Body of pancreas (tissue), 4 donors: ENCODE measurements at places on chromosomes 2 and 18. TPM values are rescaled to one million over a fixed set of nuclear protein-coding genes. Genes with fewer than 3 reads are reported as not detected.

- H3K27me3 ChIP-seq: no peaks in the 10 kb centered on the region
- H3K4me3 ChIP-seq: no peak overlapping the region
- H3K27ac ChIP-seq: no peak overlapping the region
- peaks cover 6% of the 10 kb centered on the region for H3K4me1 ChIP-seq
Measured at GRCh38 chr2:98509542-98510321, 65.1 kb downstream of the INPP4A start.

GRCh38 chr2:207617011-207617671 lies 8.1 kb downstream of the METTL21A start:
- no peak overlapping the region for H3K4me3 ChIP-seq
- H3K4me1 ChIP-seq: no peaks in the 10 kb centered on the region
- H3K27ac ChIP-seq: no peak overlapping the region
- H3K27me3 ChIP-seq: no peaks in the 10 kb centered on the region
- no peaks in the 10 kb centered on the region for H3K36me3 ChIP-seq

GRCh38 chr18:2568605-2569004 lies 2.7 kb downstream of the METTL4 start:
- H3K27ac ChIP-seq: no peak overlapping the region
- H3K4me1 ChIP-seq: peaks cover 15% of the 10 kb centered on the region
- H3K4me3 ChIP-seq: no peak overlapping the region
- H3K27me3 ChIP-seq: no peaks in the 10 kb centered on the region
- DNase-seq: no peak

DNA sequence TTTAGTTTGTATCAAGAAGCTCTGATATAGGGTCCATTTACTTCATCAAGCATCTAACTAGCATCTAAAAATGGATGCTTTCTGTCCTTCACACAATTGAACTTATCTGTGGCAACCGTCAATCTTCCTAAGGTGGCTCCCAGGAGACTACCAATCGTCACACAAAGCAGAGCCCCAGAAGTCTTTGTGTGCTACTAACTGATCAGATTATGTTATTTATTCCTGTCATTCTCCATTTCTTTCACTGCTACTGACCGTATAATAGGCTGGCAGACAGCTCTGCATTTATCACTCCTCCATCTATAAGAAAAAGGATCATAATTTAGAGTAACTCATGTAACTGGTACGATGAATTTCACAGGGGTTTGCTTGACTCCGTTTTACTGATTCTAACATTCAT lies 585.0 kb upstream of the NXPH2 start:
- no peak for DNase-seq
- no peaks in the 10 kb centered on the region for H3K4me1 ChIP-seq
- no peaks in the 10 kb centered on the region for H3K36me3 ChIP-seq

GRCh38 chr2:69962986-69963730 lies 1.7 kb upstream of the ASPRV1 start:
- no peak overlapping the region for H3K4me3 ChIP-seq
- H3K27me3 ChIP-seq: no peaks in the 10 kb centered on the region
- H3K4me1 ChIP-seq: peaks cover 7% of the 10 kb centered on the region
- no peak for DNase-seq
- H3K36me3 ChIP-seq: no peaks in the 10 kb centered on the region

- no peaks in the 10 kb centered on the region for H3K36me3 ChIP-seq
- H3K27ac ChIP-seq: no peak overlapping the region
- no peak for DNase-seq
- no peaks in the 10 kb centered on the region for H3K27me3 ChIP-seq
- H3K4me1 ChIP-seq: peaks cover 4% of the 10 kb centered on the region
Measured at GRCh38 chr2:152022090-152022489, 76.8 kb downstream of the CACNB4 start.

- H3K27me3 ChIP-seq: no peaks in the 10 kb centered on the region
- H3K4me3 ChIP-seq: no peak overlapping the region
- H3K27ac ChIP-seq: no peak overlapping the region
- H3K4me1 ChIP-seq: no peaks in the 10 kb centered on the region
- DNase-seq: no peak
Measured at GRCh38 chr2:41709702-41710599, 337.9 kb upstream of the PKDCC start.

GRCh38 chr2:237011206-237011795 lies 74.4 kb upstream of the COPS8 start:
- no peak overlapping the region for H3K4me3 ChIP-seq
- DNase-seq: no peak
- no peak overlapping the region for H3K27ac ChIP-seq

DNA sequence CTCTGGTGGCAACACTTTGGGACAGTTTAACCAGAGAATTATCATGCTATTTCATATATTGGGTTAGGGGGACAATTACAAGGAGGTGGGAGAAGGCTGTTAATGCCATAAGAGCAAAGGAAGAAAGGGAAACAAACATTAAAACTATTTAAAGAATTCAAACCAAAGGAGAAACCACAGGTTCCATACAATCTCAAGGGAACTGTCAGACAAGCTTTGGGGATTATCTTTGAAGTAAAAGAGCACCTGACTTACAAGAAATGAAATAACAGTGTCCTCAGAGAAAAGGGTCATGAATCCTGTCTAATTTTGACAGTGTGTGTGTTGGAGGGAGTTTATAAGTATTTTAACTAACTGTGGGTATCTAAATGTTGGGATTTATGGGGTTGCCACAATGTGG lies 44.4 kb downstream of the CERS6 start:
- peaks cover 7% of the 10 kb centered on the region for H3K4me1 ChIP-seq
- DNase-seq: no peak
- no peaks in the 10 kb centered on the region for H3K36me3 ChIP-seq
- H3K27ac ChIP-seq: no peak overlapping the region
- no peak overlapping the region for H3K4me3 ChIP-seq
- no peaks in the 10 kb centered on the region for H3K27me3 ChIP-seq

- peaks cover 23% of the 10 kb centered on the region for H3K4me1 ChIP-seq
- peak overlapping the region; percentile 51 for H3K27ac ChIP-seq
- H3K4me3 ChIP-seq: no peak overlapping the region
Measured at GRCh38 chr18:50092245-50092805, 102.6 kb downstream of the MYO5B start.

GRCh38 chr2:174780191-174780840 lies 16.0 kb upstream of the CHRNA1 start:
- no peaks in the 10 kb centered on the region for H3K4me1 ChIP-seq
- H3K27ac ChIP-seq: no peak overlapping the region
- H3K4me3 ChIP-seq: no peak overlapping the region
- no peaks in the 10 kb centered on the region for H3K36me3 ChIP-seq
- no peaks in the 10 kb centered on the region for H3K27me3 ChIP-seq

DNA sequence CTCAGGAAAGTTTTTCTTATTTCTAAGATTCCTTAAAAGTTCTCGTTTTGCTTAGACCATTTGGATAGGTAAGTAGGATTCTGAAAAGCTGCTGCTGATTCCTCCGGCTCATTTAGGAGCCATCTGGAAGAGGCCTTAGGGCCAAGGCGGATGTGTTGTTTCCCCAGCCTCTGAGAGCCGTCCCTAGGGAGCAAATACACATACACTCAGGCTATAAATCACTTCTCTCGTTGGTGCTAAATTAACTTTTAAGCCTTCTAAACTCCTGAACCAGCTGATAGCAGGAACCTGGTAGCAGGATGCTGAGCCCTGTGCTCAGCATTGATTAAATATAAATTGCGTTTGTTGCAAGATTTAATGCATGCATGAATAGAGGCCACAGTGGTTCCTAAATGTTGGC lies 109.8 kb downstream of the ADCYAP1 start:
- no peak overlapping the region for H3K4me3 ChIP-seq
- no peaks in the 10 kb centered on the region for H3K27me3 ChIP-seq
- no peak for DNase-seq
- no peak overlapping the region for H3K27ac ChIP-seq

DNA sequence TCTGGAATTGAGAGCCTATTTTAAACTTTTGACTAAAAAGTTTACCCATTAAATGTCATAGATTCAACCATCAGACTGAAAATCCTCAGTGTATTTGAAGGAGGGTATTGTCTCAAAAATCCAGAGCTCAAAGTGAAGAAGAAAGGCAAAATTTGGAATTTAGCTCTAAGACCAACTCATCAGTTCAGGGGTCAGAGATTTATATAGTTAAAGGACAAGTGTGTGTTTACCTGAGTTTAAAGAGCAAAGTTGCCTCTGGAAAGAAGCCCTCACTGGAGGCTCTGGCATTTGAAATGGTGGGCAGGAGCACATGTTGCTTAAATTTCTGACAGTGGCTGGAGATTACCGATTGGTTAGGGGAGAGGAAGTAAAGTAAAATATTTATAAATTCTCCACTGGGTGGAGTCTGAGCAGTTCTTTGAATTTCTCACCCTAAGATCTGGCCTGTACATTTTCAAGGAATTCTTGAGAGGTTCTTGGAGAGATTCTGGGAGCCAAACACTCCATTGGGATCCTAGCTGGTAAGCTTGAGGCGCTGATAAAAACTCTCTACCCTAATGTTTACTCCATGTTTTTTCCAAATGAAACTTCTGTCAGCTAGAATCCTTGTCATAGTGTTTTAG lies at the start of gene KYNU:
Gene KYNU, plus strand, starts transcription at position 449 of the 623 bp plus-strand sequence. CDS start 7,704 bp downstream, outside the sequence.
- H3K27me3 ChIP-seq: no peaks in the 10 kb centered on the region
- no peak within 1 kb of the TSS for H3K4me3 ChIP-seq
- H3K27ac ChIP-seq: peak within 1 kb of the TSS; percentile 26

DNA sequence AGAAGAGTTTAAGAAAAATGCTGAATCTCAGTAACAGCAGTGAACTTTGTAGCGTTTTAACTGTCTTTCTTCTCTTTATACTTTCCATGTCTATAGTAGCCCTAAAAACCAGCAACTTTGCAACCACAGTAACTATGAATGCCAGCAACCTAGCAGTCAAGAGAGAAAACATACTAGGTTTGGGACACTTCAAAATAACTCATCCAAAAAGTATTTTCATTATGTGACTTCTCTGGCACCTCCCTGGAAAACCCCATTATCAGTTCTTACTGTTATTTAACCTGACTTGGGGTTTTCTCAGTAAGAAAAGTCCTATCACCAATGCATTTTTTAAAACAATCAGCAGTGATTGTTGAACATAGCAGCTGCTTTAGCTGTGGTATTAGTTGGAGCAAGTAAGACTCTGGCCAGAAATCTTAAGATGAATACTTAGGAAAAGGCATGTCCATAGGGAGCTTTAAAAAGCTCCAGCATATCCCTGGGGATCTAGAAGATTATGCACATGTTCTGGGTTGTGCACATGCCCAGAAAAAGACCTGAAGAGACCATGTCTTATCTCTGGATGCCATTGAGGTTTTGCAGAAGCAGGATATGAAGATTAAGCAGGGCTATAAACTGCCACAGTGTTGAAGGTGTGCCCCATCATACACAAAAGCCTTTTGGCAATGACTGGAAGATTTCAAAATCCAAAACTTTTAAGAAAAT lies 411.3 kb downstream of the CMPK2 start:
- H3K27me3 ChIP-seq: no peaks in the 10 kb centered on the region
- H3K4me1 ChIP-seq: no peaks in the 10 kb centered on the region
- DNase-seq: no peak
- H3K36me3 ChIP-seq: no peaks in the 10 kb centered on the region

- no peak overlapping the region for H3K27ac ChIP-seq
- peaks cover 5% of the 10 kb centered on the region for H3K36me3 ChIP-seq
- peaks cover 4% of the 10 kb centered on the region for H3K4me1 ChIP-seq
- H3K27me3 ChIP-seq: no peaks in the 10 kb centered on the region
Measured at GRCh38 chr2:101012054-101012705, 10.1 kb downstream of the RPL31 start.

DNA sequence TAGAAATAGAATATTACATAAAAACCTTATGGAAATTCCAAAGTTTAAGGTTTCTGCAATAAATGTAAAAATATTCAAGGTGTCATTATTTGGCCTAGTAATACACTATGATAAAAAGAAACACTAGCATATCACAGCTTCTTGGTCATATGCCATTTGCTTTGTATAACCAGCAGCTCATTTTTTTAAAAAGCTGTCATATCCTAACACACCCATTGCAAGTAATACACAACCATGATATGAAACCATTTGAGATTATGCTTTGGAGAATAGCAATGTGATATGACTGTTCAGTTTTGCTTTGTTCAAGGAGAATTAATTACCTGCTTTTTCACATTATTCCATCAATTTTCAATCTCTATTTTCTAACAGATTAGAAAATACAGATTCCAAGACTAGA lies 149.0 kb downstream of the IKZF2 start:
- no peak overlapping the region for H3K4me3 ChIP-seq
- no peak for DNase-seq
- H3K36me3 ChIP-seq: no peaks in the 10 kb centered on the region
- H3K4me1 ChIP-seq: no peaks in the 10 kb centered on the region
- H3K27ac ChIP-seq: no peak overlapping the region

- H3K27me3 ChIP-seq: no peaks in the 10 kb centered on the region
- no peaks in the 10 kb centered on the region for H3K36me3 ChIP-seq
- H3K4me3 ChIP-seq: no peak overlapping the region
- DNase-seq: no peak
- H3K4me1 ChIP-seq: no peaks in the 10 kb centered on the region
- H3K27ac ChIP-seq: no peak overlapping the region
Measured at GRCh38 chr18:63213331-63213900, 106.2 kb downstream of the BCL2 start.

GRCh38 chr2:179622112-179622511 lies 239.3 kb downstream of the ZNF385B start:
- no peak overlapping the region for H3K27ac ChIP-seq
- H3K27me3 ChIP-seq: no peaks in the 10 kb centered on the region
- no peaks in the 10 kb centered on the region for H3K4me1 ChIP-seq

DNA sequence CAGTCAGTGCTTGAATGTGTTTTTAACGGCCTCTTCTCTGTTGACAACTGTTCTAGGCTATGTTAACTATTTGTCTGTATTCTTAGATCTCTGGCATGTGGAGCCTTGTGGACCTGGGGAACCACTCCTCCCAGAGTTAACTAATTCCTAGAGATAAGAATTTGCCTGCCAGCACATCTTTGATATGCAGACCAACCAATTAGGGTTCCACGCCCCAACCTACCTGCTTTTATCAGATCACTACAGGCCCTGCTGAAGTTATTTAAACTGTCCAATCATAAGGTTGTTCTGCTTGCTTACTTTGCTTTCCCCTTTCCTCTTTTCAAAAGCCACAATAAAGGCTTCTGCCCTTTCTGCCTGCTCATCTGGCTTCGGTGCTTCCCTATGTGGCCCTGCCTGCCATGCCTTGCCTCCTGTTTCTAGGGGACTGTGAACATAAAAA lies 8.5 kb upstream of the CYBRD1 start:
- no peak for DNase-seq
- no peaks in the 10 kb centered on the region for H3K4me1 ChIP-seq
- H3K36me3 ChIP-seq: no peaks in the 10 kb centered on the region
- H3K4me3 ChIP-seq: no peak overlapping the region
- H3K27ac ChIP-seq: no peak overlapping the region

Gene ZNF892
- total RNA-seq: 3.6 TPM

Gene SLC14A1
- 3.6 TPM for total RNA-seq

Gene CPO
- not detected for total RNA-seq

Gene SAG
- not detected for total RNA-seq

Gene SCLY
- 18.5 TPM for total RNA-seq

Gene CYP27A1
- 9.9 TPM for total RNA-seq

Gene DCDC2C
- not detected for total RNA-seq

Gene CYTIP
- total RNA-seq: 5.6 TPM

Gene APCDD1
- total RNA-seq: 31.3 TPM
